Tongue (tissue), 3 donors: ENCODE measurements at places on chromosomes 5 and 9. TPM values are rescaled to one million over a fixed set of nuclear protein-coding genes. Genes with fewer than 3 reads are reported as not detected.

- no peak for DNase-seq
These were observed 39.0 kb upstream of the PPP1R26 start for GRCh38 chr9:135440620-135441019.

- DNase-seq, result no peak
These were observed 78.6 kb downstream of the GRIA1 start for GRCh38 chr5:153569036-153569435.

GRCh38 chr5:175468892-175469291, 9.5 kb upstream of the SFXN1 start:
- DNase-seq, result no peak

GRCh38 chr5:32712481-32713360, 1.6 kb downstream of the NPR3 start:
- DNase-seq, result peak; percentile 35

DNA sequence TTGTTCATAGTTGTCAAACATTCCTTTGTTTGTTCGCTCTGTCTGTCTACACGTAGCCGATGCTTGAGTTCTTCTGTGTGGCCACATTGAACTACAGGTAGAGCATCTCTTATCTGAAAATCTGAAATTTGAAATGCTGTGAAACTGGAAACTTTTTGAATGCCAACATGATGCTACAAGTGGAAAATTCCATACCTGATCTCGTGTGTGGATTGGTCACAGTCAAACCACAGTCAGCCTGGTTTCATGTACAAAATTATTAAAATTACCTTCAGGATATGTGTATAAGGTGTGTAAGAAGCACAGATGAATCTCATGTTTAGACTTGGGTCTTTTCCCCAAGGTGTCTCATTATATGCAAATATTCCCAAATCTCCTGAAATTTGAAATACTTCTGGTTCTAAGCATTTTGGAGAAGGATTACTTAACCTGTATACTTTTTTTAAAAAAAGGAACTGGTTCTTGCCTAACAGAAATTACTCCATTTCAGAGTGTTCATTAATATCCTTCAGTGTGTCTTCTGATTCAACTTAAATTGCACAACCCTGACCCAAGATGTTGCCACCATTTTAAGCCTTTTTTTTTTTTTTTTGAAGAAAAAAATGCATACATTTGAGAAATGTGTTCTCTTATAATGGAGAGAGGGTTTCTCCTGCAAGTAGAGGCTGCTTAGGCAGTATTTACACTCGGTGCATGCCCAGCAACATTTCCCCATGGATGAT, 254.3 kb downstream of the MAST4 start:
- no peak for DNase-seq

DNA sequence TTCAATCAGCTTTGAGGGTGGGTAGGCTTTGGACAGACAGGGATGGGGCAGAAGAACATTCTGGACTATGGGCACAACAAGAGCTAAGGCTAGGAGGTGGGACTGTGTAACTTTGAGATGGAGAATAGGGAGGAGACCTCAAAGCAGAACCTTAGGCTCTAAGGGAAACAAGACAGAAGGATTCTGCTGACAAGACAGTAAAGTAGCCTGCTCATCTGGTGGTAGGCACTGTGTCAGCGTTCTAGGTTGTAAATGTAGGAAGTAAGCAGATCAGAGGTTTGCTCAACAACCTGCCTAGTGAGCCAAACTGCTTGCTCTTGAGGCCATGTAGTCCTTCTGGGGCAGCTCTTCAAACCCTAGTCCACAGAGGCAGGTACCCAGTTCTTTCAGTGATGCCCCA, 15.0 kb upstream of the IL12B start:
- DNase-seq, result no peak

Gene PCDHA12
- 0.10 TPM for total RNA-seq

DNA sequence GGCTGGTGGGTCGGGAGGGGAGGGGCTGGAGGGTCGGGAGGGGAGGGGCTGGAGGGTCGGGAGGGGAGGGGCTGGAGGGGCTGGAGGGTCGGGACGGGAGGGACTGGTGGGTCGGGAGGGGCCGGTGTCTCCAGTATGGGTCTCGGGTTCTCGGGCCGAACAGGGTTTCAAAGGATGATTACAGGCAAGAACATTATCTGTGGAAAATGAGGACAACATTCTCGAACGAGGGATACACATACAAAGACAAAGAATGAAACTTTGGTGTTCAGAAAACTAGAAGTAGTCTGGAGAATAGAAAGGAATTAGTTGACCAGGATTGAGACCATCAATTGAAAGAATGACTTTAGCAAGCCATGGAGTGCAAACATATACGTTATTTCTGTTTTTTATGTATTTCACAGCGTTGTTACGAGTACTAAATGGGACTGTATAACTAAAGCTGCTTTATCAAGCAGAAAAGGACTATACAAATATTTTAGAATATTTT, 360 bp upstream of the ZCCHC10 start:
- DNase-seq, result no peak

DNA sequence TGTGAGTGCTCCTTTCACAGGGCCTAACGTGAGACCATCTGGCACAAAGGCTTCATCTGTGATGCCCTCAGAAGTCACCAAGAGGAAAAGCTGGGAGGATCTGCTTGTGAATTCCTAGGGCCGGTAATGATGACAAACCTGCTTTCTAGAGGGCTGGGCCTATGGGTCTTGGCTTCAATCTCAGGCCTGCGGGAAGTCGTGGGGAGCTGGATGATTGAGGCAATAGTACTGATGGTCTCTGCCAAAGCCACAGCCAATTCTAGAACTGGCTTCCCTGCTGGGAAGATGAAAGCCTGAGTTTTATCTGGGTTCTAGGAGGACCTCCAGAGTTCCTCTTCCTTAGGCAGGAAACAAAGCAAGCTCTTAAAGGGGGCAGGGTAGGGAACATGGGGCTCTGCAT, 102.7 kb downstream of the TMEM215 start:
- DNase-seq, result no peak

GRCh38 chr9:105968811-105969466, 274.6 kb downstream of the TMEM38B start:
- DNase-seq, result no peak

DNA sequence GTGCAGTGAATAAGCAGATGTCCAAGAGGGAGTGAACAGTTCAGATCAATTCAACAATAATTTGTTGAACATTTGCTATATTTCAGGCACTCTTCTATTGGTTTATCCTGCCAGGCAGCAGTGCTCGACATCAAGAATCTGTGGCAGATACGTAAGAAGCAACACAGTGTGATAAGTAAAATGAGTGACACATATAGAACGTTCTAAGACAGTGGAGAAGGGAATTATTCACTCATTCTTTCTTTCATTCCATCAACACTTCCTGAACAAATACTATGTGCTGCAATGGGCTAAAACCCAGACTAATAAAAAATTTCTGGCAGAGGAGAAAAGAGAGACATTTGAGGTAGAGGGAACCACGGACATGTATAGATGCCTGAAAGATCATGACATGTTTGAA, 89.9 kb upstream of the GLIS3 start:
- DNase-seq, result no peak

Gene SPRY4
- total RNA-seq, result 15.6 TPM

GRCh38 chr5:16536246-16536645, 70.6 kb upstream of the ZNF622 start:
- no peak for DNase-seq

- DNase-seq, result no peak
These were observed 86.7 kb upstream of the PCA3 start for GRCh38 chr9:76677481-76678055.

DNA sequence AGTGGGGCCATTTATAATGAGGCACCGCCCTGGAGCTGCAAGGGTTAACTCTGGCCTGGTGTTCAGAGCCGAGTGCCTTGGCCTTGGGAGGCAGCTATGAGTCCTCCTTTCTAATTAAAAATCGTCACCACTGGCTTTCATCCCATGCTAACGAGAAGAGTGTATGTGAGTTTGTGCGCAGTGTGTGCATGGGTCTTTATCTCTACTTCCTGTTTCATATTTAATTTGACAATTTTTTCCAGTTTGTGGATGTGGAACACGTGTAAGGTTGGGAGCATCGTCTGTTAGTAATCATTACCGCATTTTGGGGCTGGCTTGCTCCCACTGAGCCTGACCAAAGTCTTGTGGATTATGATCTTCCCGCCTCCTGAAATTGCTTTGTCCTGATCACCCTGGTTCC, 76.4 kb downstream of the NDFIP1 start:
- peak; percentile 69 for DNase-seq

Gene INSL6
- not detected for total RNA-seq

DNA sequence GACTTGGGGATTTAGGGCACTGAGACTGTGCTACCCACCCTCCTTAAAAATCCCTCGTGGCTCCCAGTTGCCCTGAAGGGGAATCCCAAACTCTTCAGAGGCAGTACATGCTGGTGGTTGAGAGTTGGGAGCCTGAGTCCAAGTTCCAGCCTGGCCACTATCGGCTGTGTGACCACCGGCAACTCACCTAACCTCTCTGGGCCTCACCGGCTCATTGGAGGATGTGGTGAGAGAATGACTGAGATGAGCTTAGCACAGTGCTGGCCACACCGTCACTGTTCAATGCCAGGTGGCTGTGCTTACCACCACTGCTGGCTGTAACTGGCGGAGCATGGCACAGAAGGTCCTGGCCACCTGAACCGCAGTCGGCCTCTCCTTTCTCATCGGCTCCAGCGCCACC, 200.2 kb downstream of the C9orf50 start:
- DNase-seq, result no peak

DNA sequence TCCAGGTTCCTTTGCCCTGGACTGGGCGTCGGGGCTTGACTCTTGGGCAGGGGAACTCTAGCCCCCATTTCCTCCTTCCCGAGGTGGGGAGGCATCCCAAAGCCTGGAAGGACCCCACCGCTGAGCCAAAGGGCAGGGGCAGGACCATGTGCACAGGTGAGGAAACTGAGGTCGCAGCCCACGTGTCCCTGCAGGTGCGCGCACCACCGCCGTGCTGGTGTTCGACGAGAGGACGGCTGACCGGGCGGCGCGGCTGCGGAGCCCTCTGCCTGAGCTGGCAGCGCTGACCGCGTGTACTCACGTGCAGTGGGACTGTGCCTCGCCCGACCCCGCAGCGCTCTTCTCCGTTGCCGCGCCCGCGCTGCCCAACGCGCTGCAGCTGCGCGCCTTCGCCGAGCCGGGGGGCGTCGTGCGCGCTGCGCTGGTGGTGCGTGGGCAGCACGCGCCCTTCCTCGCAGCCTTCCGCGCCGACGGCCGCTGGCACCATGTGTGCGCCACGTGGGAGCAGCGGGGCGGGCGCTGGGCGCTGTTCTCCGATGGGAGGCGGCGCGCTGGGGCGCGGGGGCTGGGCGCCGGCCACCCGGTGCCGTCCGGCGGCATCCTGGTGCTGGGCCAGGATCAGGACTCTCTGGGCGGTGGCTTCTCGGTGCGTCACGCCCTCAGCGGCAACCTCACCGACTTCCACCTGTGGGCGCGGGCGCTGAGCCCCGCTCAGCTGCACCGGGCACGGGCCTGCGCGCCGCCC, 2.8 kb downstream of the ADGRD2 start:
- DNase-seq, result no peak

GRCh38 chr5:135437796-135438560, 9.2 kb downstream of the DCANP1 start:
- DNase-seq, result peak; percentile 90

GRCh38 chr5:66666778-66667177, 70.6 kb downstream of the MAST4 start:
- peak; percentile 7 for DNase-seq

GRCh38 chr5:111143910-111144309, 51.8 kb downstream of the WDR36 start:
- peak; percentile 38 for DNase-seq

DNA sequence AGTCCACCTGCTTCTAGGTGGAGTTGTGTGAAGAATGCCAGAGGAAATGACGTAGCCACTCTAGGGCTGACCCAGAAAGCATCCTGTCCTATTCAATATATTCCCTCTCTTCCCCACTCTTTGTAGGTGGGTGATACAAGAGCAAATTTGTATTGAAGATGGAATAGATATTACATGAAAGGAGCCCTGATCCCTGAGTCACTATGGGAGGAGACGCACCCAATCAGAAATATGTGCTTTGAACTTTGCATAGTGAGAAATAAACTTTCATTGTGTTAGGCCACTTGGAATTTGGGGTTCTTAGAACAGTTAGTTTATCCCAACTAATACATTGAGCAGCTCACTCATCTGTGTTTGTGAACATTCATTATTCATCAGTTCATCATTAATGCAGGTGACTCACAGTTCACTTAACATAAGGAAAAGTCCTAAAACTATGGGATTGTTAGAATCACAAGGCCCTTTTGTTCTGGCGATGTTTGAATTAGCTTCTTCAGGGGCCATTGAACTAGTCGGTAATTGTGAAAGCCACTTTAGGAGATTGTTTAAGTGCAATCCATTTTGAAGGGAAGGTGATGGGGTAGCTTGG, 26.9 kb upstream of the NTRK2 start:
- DNase-seq, result no peak

Gene PRLR
- total RNA-seq, result 2.4 TPM

GRCh38 chr9:72827950-72828731, 124.7 kb downstream of the ALDH1A1 start:
- DNase-seq, result peak; percentile 7

GRCh38 chr5:127838661-127839060, 135.5 kb downstream of the CCDC192 start:
- no peak for DNase-seq

- DNase-seq, result peak; percentile 61
These were observed 252.8 kb downstream of the MAST4 start for GRCh38 chr5:66848749-66849641.

GRCh38 chr5:35061211-35061770, 13.5 kb upstream of the AGXT2 start:
- no peak for DNase-seq

DNA sequence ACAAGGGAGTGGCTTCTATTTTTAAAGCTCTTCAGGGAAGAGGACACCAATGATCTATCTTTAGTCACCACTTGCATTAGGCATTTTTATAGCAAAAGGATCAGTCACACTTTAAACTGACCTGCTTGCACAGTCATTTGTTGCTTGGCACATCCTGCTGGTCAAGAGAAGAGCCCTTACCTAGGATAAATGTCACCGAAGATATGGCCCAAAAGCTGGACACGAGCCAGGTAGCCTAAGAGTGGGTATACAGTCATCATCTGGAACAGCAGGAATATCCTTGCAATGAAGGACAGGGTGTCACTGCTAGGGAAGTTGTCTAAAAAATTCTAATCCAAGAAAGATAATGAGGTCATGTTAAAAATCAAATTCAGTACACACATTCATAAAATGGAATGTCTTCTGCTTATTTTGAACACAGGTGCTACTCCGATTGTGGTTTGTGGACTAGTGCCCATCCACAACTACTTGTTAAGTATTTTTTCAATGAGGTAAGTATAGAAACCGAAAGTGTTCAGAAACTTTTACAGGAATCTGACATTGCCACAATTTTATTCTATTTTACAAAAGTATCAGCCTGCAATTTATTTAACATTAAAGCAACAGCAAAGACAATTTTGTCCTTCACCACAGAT, 78.4 kb downstream of the SLC38A9 start:
- DNase-seq, result peak; percentile 65

- no peak for DNase-seq
These were observed 36.3 kb downstream of the ZNF474 start for GRCh38 chr5:122165559-122166078.

GRCh38 chr5:123514615-123515355, 2.8 kb downstream of the CSNK1G3 start:
- no peak for DNase-seq

GRCh38 chr9:113985968-113986585, 92.0 kb downstream of the AMBP start:
- no peak for DNase-seq

- DNase-seq, result no peak
These were observed 147.0 kb downstream of the DCP2 start for GRCh38 chr5:113123618-113124017.

Gene SPINK7
- total RNA-seq, result not detected

- DNase-seq, result no peak
These were observed 185.6 kb upstream of the POU5F2 start for GRCh38 chr5:93926831-93927620.

Gene HTR4
- not detected for total RNA-seq
